Mesothelial cell of epicardium (in vitro differentiated cells): ENCODE measurements at places on chromosomes 5 and 9. TPM values are rescaled to one million over a fixed set of nuclear protein-coding genes. Genes with fewer than 3 reads are reported as not detected.

DNA sequence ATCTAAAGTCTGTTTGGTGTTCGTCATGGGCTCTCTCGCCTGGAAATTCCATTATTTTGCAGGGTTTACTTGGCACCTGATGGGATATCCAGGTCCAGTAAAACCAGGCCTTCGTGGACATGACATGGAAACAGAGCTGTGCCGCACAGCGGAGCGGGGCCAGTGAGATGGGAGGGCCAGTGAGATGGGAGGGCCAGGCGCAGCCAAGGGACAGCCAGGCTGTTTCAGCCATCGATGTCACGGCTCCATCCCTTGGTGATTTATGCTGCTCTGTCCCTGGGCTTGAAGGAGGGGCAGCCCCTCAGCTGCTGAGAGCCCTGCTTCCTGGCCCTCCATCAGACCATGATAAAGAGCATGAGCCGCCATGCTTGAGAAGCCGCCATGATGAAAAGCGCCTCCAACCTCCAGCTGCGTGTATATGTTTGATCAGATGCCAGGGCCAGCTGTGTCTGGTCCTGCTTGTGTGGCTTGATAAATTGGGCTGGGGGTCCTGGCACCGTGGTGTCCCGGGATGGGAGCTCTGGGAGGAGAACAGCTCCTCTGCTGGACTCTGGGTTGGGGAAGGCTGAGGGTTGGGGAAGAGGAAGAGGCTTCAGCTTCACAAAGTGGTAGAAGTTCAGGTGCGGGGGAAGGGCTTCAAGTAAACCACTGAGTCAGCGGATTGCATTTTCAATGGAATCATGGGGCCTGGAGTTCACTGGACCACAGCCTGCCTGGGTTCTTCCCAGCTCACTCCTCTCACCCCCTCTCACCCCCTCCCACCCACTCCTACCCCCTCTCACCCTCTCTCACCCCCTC is 6.1 kb upstream of the COL5A1 start:
- H3K27me3 ChIP-seq, result no peaks in the 10 kb centered on the region
- no peak overlapping the region for H3K27ac ChIP-seq
- no peak for DNase-seq
- peaks cover 21% of the 10 kb centered on the region for H3K4me1 ChIP-seq
- H3K4me3 ChIP-seq, result no peak overlapping the region
- H3K36me3 ChIP-seq, result no peaks in the 10 kb centered on the region

DNA sequence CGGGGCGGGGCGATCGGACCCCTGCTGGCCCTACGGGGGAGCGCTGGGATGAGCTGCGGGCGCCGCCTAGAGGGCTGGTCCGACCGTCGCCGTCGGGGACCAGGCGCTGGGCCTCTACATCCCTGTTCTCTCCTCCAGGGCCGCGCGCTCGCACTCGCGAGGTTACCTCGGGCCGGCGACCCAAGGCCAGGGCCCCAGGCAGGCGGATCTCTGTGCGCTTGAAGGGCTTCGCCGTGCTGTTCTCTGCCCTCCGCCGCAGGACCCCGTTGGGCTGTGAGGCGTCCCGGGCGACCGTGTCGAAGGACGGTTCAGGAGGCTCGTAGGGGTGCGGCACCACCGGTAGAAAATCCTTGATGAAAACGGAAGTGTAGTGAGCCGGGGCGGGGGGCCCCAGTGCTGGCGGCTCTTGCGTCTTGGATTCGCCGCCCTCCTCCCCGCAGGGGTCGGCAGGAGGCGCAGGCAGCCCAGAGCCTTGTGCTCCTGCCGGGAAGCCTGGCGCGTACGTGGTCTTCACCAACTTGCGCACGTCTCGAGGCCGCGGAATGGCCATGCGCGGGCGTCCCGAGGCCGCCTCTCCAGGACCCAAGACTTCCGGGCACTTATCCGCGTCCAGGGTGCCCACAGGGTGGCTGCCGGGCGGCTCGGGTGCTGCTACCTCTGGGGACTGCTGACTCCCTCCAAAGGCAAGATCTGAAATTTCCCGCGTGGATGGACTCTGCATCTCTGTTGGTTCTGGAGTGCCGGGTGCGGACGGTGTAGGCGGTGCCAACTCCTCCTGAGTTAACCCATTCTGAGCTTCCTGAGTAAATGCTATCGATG is 2.0 kb downstream of the PROB1 start:
- peak; percentile 68 for DNase-seq
- peak overlapping the region; percentile 68 for H3K4me3 ChIP-seq
- no peaks in the 10 kb centered on the region for H3K36me3 ChIP-seq
- peaks cover 13% of the 10 kb centered on the region for H3K4me1 ChIP-seq
- peaks cover 61% of the 10 kb centered on the region for H3K27me3 ChIP-seq

DNA sequence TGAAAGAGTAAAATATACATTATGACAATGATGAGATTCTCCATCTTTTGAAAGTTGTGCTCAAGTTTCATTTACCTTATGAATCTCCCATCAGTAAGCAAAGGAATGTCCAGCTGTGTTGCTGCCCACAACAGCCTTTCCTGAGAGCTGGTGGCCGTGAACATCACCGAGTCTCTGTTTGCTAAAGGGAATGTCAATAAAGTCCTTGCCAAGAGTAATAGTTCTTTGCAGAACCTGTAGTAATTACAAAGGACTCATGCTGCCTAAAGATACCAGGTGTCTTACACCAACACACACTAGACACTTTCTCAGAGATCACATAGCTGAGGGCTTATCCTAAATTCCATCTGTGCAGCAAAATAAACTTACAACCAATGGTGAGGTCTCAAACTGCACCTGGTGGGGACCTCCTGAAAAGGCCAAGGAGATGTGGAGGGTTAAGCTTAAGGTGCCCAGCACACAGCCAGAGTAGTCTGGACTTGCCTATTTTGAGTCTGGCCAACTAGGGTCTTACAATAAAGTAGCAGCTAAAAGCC is 111.1 kb upstream of the DAPK1 start:
- H3K27me3 ChIP-seq, result no peaks in the 10 kb centered on the region
- no peak for DNase-seq
- H3K27ac ChIP-seq, result peak overlapping the region; percentile 2

- no peaks in the 10 kb centered on the region for H3K36me3 ChIP-seq
- H3K27ac ChIP-seq, result no peak overlapping the region
- peaks cover 17% of the 10 kb centered on the region for H3K4me1 ChIP-seq
- DNase-seq, result no peak
- no peak overlapping the region for H3K4me3 ChIP-seq
These were observed 196.5 kb upstream of the NREP start for GRCh38 chr5:111953351-111954127.

GRCh38 chr5:168153263-168153875 is 138.1 kb upstream of the WWC1 start:
- H3K4me1 ChIP-seq, result peaks cover 3% of the 10 kb centered on the region
- DNase-seq, result no peak
- H3K27ac ChIP-seq, result no peak overlapping the region
- no peaks in the 10 kb centered on the region for H3K27me3 ChIP-seq
- H3K4me3 ChIP-seq, result no peak overlapping the region

- H3K27ac ChIP-seq, result peak overlapping the region; percentile 56
- peaks cover 4% of the 10 kb centered on the region for H3K36me3 ChIP-seq
- no peak for DNase-seq
- H3K4me3 ChIP-seq, result no peak overlapping the region
These were observed 73.1 kb downstream of the STK10 start for GRCh38 chr5:172114875-172115422.

GRCh38 chr9:90846770-90847419 is 45.3 kb downstream of the SYK start:
- H3K27me3 ChIP-seq, result no peaks in the 10 kb centered on the region
- no peaks in the 10 kb centered on the region for H3K4me1 ChIP-seq
- H3K36me3 ChIP-seq, result no peaks in the 10 kb centered on the region
- no peak overlapping the region for H3K27ac ChIP-seq
- no peak for DNase-seq

GRCh38 chr5:31823472-31823871 is 184.5 kb downstream of the PDZD2 start:
- H3K4me1 ChIP-seq, result peaks cover 3% of the 10 kb centered on the region
- no peaks in the 10 kb centered on the region for H3K27me3 ChIP-seq
- H3K27ac ChIP-seq, result no peak overlapping the region
- peaks cover 7% of the 10 kb centered on the region for H3K36me3 ChIP-seq

DNA sequence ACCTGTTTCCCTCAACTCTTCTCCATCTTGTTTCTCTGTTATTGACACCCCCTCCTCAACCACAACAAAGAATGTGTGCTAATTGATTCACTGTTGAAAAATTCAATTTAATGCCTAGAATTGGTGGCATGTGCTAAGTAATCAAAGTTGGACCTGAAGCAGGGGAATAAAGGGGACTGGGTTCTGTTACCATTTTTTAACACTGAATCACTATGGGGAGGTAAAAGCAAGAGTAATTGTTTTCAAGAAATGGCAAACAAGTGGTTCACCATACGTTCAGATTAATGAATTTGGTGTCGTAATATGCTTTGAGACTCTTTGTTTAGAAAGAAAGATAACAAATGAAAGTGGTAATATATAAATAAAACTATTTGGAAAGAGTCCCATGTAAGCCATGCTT is 17.0 kb upstream of the SSBP2 start:
- no peaks in the 10 kb centered on the region for H3K36me3 ChIP-seq
- H3K4me1 ChIP-seq, result peaks cover 16% of the 10 kb centered on the region
- no peak overlapping the region for H3K4me3 ChIP-seq

- H3K27ac ChIP-seq, result peak overlapping the region; percentile 45
- no peak for DNase-seq
- no peaks in the 10 kb centered on the region for H3K36me3 ChIP-seq
- H3K4me1 ChIP-seq, result peaks cover 10% of the 10 kb centered on the region
These were observed 115.7 kb downstream of the UGCG start for GRCh38 chr9:112012026-112012902.

DNA sequence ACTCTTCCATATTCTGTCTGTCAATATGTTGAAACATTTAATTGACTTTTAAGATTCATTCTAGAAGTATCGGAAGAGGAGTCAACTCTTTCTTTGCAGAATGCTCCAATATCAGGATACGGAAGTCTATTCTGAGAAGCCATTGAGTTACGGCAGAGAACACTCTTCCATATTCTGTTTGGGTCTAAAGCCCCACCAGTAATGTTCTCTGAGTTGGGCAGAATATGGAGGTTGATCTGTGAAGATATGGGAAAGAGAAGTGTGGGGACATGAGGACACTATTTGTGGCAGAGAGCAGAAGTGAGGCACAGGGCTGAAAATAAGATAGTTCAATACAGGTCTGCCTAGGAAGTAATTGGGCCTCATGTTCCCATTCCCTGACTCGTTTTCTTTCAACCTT is 300.0 kb downstream of the DIRAS2 start:
- H3K4me1 ChIP-seq, result peaks cover 9% of the 10 kb centered on the region
- no peaks in the 10 kb centered on the region for H3K36me3 ChIP-seq
- no peak overlapping the region for H3K27ac ChIP-seq
- no peak overlapping the region for H3K4me3 ChIP-seq
- no peak for DNase-seq

DNA sequence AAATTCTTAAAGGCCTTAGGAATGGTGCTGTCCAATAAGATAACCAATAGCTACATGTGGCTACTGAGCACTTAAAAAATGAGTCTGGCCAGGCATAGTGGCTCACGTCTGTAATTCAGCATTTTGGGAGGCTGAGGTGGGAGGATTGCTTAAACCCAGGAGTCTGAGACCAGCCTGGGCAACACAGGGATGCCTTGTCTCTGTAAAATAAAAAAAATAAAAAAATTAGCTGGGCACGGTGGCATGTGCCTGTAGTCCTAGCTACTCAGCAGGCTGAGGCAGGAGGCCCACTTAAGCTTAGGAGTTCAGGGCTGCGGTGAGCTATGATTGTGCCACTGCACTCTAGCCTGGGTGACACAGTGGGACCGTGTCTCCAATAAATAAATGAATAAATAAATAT is 1.3 kb upstream of the SLC22A5 start:
- peak overlapping the region; percentile 70 for H3K27ac ChIP-seq
- H3K4me1 ChIP-seq, result peaks cover 53% of the 10 kb centered on the region
- DNase-seq, result no peak
- peak overlapping the region; percentile 33 for H3K4me3 ChIP-seq
- H3K36me3 ChIP-seq, result peaks cover 20% of the 10 kb centered on the region

DNA sequence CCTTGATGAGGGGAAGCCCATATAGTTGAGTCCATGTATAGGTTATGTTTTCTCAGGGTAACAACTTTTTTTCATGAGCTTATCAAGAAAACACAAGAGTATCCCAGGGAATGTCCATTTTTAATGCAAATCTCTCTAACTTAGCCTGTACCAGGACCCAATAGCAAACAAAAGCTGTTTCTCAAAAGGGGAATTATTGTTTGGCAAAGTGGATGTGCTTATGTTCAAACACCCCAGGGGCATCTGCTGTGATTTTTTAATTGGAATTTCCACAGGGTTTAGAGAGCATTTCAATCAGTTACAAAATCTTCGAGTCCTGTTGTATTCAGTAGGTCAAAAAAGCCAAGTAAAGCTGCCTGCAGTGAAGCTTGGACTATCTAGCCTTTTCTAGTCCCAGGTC is 33.4 kb upstream of the CSNK1G3 start:
- no peaks in the 10 kb centered on the region for H3K27me3 ChIP-seq
- no peaks in the 10 kb centered on the region for H3K36me3 ChIP-seq
- no peak overlapping the region for H3K4me3 ChIP-seq
- no peak overlapping the region for H3K27ac ChIP-seq
- no peaks in the 10 kb centered on the region for H3K4me1 ChIP-seq
- DNase-seq, result no peak

DNA sequence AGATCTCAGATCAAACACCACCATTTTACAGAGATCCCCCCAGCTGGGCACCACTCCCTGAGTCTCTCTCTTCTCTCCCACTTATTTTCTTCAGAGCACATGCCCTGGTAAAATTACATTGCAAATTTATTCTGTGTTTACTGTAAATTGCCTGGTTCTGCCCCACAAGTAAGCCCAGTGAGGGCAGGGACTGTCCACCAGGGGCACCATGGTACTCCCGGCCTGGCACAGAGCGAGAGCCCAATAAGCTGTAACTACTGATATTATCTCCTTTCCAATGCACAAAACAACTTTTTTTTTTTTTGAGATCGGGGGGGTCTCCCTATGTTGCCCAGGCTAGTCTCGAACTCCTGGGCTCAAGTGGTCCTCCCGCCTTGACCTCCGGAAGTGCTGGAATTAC is 123.0 kb downstream of the PAX5 start:
- no peak for DNase-seq
- H3K4me1 ChIP-seq, result peaks cover 4% of the 10 kb centered on the region
- peaks cover 70% of the 10 kb centered on the region for H3K27me3 ChIP-seq
- no peaks in the 10 kb centered on the region for H3K36me3 ChIP-seq
- H3K4me3 ChIP-seq, result no peak overlapping the region
- H3K27ac ChIP-seq, result no peak overlapping the region

GRCh38 chr5:139884144-139884543 is 88.5 kb downstream of the PSD2 start:
- H3K4me3 ChIP-seq, result no peak overlapping the region
- H3K36me3 ChIP-seq, result no peaks in the 10 kb centered on the region
- H3K27ac ChIP-seq, result no peak overlapping the region

GRCh38 chr5:98517560-98518366 is 255.7 kb upstream of the RGMB start:
- H3K4me1 ChIP-seq, result no peaks in the 10 kb centered on the region
- no peak overlapping the region for H3K4me3 ChIP-seq
- no peak for DNase-seq
- peaks cover 5% of the 10 kb centered on the region for H3K27me3 ChIP-seq
- H3K27ac ChIP-seq, result no peak overlapping the region

Gene PLPP7
- 0.60 to 1.1 TPM (median 0.79 TPM) in 3 replicates for total RNA-seq

Gene TLE1
- total RNA-seq, result 88.7 to 97.9 TPM (median 90.7 TPM) in 3 replicates

Gene KLF9
- total RNA-seq, result 3.4 to 3.7 TPM (median 3.6 TPM) in 3 replicates

Gene GLRA1
- total RNA-seq, result not detected in 3 replicates

Gene DRD1
- total RNA-seq, result 0.34 to 0.54 TPM (median 0.40 TPM) in 3 replicates

Gene C8G
- 1.5 to 2.5 TPM (median 1.5 TPM) in 3 replicates for total RNA-seq

Gene DND1
- 3.3 to 3.9 TPM (median 3.5 TPM) in 3 replicates for total RNA-seq

Gene NEUROG1
- not detected in 3 replicates for total RNA-seq
